ENCODE measurements at places on chromosomes 16 and 17.

- peak; percentile 91 for DNase-seq
Observed at GRCh38 chr16:77807-78443, at the start of gene MPG. Gene MPG (plus strand): TSS chr16:78225. CDS start chr16:78310, 85 bp downstream.

- DNase-seq = peak; percentile 83
Observed at GRCh38 chr17:82051776-82052637, at the start of the genes GPS1 and RFNG. Gene GPS1 (plus strand): TSS chr17:82051898. CDS start chr17:82051932, 34 bp downstream. Gene RFNG (minus strand): TSS chr17:82051811. CDS start chr17:82051766, 45 bp downstream.

DNA sequence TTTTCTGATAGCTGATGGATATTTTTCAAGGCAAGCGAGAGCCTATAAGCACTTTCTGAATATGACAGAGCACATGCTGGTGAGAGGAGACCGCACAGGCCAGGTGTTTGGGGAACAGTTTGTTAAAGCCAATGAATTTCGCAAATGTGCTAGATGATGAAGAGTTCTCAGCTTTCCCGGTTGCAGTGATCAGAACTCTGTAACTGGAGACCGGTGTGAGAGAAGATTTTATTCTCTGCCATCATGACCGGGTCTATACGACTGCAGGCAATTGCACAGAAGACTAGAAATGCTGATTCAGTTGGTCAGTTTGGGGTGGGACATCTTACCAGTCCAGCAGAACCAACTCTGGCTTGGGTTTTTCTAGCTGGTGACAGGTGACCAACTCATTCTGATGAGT, 25.4 kb downstream of the SMTNL2 start:
- DNase-seq = peak; percentile 79

GRCh38 chr17:58666858-58667267, 25.0 kb downstream of the TEX14 start:
- peak; percentile 25 for DNase-seq

DNA sequence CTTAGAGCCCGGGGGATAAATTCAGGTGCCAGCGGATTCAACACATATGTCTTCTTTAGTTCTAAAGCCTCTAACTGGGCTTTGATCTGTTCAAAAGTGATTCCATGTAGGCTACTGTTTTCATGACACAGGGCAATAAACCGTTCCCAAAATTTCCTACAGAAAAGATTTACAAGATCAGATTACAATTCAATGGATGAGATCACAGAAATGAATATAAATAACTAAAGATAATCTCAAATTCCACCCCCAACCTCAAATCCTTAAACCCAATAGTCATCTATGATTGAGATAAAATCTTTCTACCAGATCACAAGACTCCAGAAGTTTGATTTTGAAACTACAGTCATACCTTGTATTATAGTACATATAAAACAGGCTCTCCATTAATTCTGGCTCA, 84.3 kb downstream of the CACNG1 start:
- no peak for DNase-seq

DNA sequence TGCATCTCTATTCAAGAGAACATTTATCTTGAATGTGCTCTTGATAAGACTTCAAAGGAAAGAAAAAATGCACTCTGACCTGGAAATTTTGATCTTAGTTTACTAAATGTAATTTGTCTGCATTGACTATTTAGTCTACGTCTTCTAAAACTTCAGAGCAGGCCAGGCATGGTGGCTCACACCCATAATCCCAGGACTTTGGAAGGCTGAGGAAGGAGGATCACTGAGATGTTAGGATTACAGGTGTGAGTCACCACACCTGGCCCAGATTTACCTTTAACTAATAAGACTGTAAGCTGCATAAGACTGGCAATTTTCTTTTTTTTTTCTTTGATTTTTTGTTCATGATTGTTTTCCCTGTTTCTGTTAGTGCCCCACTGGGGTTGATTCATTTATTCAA, 18.8 kb upstream of the CIITA start:
- DNase-seq = no peak

GRCh38 chr17:1606352-1606985, 22.2 kb downstream of the SLC43A2 start:
- no peak for DNase-seq

- DNase-seq = peak; percentile 78
Observed at GRCh38 chr16:67673712-67674580, 7.3 kb downstream of the C16orf86 start.

GRCh38 chr17:7014995-7015958, 2.9 kb downstream of the RNASEK start:
- DNase-seq = no peak

- no peak for DNase-seq
Observed at GRCh38 chr16:27226976-27227705, 23.8 kb downstream of the KDM8 start.

- DNase-seq = no peak
Observed at GRCh38 chr17:40076591-40076990, 13.8 kb downstream of the THRA start.

GRCh38 chr16:2466667-2467527, 4.2 kb upstream of the NTN3 start:
- no peak for DNase-seq
